Activated CD8-positive, alpha-beta memory T cell treated with anti-CD3 and anti-CD28 coated beads for 1 hour (primary cell): ENCODE measurements at places on chromosomes 5 and 9.

DNA sequence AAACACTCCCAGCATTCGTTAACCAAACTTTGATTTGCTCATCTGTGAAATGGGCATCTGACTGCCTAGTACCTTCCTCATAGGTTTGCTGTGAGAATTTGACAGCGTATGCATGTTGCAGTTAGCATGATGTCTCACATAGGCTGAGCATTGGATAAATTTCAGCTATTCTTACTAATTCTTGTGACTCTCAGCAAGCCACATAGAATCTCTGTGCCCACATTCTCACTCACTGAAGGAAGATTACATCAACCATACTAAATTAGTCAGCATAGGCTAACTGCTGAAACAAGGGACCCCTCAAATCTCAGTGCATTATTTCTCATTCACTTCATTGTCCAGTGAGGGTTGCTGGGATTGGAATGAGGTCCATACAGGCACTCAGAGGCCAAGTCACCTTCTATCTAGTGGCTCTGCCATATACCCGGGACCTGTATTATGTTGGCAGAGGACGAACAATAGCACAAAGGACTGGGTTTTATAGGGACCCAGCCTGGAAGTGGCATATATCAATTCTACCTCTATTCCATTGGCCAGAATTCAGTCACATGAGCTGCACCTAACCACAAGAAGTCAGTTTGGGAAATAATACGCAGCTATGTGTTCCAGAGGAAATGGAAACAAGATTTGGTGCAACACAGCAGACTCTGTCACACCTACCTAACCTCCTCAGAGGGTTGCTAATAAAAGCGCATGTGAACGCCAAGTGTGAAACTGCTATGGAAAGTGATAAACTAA, 4.2 kb upstream of the PTGER4 start:
- no peak for DNase-seq

- no peak for DNase-seq
Observed at GRCh38 chr5:60287174-60287771, 393.7 kb upstream of the PDE4D start.

DNA sequence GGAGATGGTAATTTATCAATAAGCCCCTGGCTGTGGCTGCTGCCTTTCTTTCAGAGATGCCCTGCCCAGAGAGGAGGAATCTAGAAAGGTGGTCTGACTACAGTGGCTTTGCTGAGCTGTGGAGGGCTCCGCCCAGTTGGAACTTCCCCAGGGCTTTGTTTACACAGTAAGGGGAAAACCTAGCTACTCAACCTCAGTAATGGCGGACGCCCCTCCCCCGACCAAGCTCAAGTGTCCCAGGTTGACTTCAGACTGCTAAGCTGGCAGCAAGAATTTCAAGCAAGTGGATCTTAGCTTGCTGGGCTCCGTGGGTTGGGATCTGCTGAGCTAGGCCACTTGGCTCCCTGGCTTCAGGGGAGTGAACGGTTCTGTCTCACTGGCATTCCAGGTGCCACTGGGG, 865.4 kb upstream of the ACO1 start:
- DNase-seq: no peak

- peak; percentile 66 for DNase-seq
Observed at GRCh38 chr9:4762108-4762885, 21.3 kb upstream of the AK3 start.

GRCh38 chr9:83385317-83385716, 152.9 kb downstream of the FRMD3 start:
- no peak for DNase-seq

DNA sequence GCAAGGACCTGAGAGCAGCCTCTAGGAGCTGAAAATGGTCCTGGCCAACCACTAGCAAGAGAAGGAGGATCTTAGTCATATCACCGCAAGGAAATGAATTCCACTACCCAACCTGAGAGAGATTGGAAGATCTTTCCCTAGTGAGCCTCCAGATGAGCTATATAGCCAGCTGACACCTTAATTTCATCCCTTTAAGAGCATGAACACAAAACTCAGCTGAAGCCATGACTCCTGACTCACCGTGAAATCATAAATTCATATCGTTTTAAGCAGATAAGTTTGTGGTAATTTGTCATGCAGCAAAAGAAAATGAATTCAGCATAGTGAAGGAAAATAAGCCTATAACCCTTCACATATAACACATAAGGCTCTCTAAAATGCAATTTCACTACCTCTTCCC, 23.5 kb downstream of the MAPKAP1 start:
- DNase-seq: no peak

GRCh38 chr9:892123-892522, 50.6 kb downstream of the DMRT1 start:
- no peak for DNase-seq

DNA sequence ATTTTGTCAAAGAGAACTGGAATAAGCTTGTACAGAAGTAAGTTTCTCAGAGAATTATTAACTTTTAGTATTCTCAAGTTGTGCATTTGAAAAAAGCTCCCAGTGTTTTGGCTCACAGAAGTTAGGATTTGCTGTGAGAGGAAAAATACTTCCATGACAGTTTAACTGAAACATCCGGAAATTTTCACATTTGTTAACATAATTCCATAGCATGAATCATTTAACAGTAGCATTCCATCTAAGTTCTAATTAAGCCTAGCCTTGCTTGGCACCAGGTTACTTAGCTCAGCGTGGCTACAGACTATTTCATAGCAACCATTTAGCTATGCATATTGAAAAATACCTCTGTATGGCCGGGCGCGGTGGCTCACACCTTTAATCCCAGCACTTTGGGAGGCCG, 90.8 kb downstream of the LNPEP start:
- no peak for DNase-seq

DNA sequence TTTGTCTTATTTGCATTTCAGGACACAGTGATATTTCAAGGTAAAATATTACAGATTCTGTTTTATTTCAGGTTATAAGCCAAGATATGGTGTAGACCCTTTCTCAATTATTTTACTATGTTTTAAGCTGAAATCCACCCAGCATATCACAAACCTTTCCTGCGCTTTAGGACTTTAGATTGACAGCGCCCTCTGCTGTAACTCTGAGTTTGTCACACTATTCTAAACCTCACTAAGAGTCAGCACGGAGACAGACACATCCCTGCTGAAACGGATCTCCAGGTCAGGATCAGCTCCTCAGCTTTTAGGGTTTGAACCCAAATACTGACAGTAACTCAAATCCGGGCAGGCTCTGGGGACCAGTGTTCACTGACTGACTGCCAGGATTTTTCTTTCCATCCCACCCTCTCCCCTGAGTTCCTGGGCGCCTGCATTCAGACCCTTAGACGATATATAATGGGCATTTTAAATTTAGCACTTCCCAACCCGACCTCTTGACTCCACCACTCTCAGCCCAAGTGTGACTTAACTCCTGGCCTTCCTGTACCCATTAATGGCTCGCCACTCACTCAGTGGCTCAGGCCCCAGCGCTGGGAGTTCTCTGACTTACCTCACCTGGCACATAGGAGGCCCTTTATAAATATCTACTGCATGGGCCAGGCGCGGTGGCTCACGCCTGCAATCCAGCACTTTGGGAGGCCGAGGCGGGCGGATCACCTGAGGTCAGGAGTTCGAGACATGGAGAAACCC, 33.5 kb downstream of the TLX3 start:
- no peak for DNase-seq

- no peak for DNase-seq
Observed at GRCh38 chr5:141875795-141876627, 2.2 kb downstream of the PCDH1 start.

DNA sequence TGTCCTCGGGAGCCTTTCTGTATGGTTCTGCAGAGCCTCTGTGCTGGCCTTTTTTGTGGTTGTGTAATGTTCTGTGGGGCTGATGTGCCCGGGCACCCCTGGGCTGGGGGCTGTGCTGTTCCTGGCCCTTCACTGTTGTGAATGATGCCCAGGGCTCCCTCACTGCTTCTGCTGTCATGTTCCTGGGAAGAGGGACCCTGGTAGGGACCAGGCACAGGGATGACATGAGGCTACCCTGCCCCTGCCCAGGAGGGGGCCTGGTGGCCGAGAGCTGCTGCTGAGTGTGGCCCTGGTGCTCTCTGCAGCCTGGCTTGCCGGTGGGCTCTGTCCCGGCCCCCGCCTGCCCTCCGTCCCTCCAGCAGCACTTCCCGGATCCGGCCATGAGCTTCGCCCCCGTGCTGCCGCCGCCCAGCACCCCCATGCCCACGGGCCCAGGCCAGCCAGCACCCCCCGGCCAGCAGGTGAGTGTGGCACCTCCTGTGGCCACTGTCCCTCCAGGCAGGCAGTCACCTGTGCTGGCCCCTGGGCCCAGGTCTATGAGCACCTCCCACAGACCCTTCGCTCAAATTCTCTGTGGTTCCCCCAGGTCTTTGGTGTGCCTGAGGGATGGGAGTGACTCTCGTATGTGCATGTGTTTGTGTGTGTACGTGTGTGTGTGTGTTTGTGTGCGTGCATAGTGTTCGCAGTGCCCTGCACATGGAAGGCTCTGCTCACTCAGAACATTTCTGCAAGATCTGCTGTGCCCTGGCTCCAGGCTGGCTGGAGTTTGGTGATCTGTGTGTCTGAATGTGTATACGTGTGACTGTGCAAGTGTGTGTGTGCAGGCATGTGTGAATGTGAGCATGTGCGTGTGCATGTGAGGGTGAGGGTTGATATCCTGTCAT, 72.3 kb downstream of the WNK2 start:
- no peak for DNase-seq

GRCh38 chr5:77333451-77334123, 123.1 kb downstream of the PDE8B start:
- no peak for DNase-seq

GRCh38 chr9:121992571-121993212, 100.4 kb downstream of the TTLL11 start:
- no peak for DNase-seq

GRCh38 chr9:93235300-93235960, 51.5 kb downstream of the WNK2 start:
- DNase-seq: no peak

GRCh38 chr9:127278372-127278771, 13.8 kb downstream of the GARNL3 start:
- DNase-seq: no peak

DNA sequence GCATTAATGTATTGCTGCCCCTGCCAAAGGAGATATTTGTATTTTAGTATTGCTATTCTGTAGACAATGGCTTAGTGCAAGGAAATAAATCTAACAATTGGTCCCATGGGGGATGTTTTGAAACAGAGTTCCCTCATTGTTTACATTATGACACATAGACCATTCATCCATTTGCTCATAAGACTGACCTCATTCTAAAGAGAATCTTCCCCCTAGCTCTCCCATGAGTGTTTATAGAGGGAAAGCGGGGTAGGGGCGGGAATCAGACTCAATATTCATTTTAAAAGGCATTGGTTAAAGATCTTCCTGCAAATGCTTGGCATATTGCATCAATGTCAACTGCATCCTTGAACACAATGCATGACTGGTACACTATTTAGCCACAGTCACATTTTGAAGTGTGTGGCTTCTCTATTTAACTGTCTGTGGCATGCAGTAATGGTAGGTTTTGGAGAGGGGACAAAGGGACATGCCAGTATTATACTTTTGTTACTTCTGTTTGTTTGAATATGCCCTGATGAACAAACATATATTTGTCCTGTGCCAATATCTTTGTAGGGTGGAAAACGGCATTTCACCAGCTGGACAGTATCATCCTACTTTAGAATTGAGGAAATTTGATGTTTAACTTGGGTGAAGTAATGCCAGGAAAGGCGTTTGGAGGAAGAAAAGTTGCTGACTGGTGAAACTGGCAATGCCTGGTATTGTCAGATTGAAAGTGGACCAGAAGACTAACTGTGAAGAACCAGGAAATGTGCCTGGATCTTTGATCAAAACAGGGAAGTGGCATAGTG, 84.1 kb upstream of the MEGF10 start:
- DNase-seq: no peak

- no peak for DNase-seq
Observed at GRCh38 chr9:15154677-15155076, 152.3 kb downstream of the TTC39B start.

DNA sequence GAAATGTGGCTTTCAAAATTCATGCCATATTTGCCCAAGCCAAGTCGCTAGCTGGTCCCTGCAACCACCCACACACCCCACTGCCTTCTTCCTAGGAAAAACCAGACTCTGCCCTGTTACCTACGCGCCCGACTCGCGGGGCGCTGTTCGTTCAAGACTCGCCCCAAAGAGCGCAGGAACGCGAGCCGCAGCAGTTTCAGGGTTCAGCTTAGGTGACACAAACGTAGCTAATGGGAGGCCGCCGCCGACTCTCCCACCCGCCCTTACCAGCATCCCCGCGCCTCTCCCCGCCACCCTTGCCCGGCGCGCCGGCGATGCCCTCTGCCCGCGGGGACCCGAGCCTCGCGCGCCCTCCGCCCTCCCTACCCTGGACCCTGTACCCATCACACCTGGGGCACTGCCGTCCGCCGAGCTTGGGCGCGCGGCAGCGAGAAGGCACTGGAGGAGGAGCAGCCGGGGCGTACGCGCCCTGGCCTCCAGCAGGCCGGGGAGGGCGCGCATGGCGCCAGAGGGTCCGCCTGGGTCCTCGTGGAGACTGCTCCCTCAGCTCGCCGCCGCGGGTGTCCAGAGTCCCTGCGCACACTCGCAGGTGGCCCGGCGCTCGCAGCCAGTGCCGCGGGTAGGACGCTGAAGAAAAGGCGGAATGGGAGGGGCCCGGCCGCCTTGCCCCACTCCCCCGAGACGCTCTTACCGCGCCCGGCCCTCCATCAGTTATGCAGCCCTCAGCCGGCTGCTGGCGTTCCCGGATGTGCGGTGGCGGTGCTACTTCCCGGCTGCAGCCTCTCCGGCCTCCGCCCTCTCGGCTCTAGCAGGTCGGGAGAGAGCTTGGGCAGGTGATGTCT, at the start of gene EMB:
Gene EMB (minus strand): TSS at position 638 of the 842 bp plus-strand sequence. CDS start 137 bp downstream, at position 501.
- peak; percentile 61 for DNase-seq

DNA sequence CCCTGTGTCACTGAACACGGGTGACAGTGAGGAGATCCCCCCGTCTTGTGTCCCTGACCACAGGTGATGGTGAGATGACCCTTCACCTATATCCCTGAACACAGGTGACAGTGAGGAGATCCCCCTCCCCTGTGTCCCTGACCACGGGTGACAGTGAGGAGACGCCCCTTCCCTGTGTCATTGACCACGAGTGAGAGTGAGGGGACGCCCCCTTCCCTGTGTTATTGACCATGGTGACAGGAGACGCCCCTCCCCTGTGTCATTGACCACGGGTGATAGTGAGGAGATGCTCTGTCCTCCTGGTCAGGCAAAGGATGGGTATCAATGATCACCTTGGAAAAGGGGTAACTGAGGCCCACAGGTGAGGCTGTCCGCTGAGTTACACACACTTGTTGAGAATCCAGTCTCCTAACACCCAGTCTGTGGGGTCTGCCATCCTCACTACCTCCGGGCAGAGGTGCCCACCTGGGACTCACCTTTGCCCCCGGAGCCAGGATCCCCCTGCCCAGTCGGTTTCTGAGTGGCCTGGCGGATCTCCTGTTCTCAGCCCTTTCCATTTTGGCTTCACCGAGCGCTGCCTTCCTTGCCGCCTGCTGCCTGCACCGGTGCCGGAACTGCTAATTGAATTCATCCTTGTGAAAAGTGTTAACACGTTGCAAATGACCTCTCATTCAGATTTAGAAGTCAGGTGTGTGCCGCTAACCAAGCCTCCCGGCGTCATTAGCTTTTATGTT, 68.2 kb upstream of the BARHL1 start:
- no peak for DNase-seq

- DNase-seq: no peak
Observed at GRCh38 chr5:60916646-60917045, 28.2 kb downstream of the ERCC8 start.
